ENCODE measurements at places on chromosomes 3 and 15.

DNA sequence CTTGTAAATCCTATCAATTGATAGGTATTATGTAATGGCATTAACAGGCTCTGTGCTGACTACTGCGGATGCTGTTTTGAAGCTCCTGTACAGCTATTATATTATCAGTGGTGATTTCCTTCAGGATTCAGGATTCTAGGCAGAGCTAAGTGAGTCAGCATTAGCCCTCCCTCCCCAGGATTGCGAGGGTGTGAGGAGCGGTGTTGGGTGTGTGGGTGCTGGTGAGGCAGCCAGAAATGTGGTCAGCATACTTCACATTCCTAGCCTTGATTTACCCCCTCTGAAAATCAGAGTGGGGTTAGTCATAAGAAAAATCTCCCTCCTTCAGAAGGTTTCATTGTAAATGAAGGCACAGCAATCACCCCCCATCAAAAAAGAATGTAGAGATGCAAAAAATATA lies 72.5 kb downstream of the SNTN start:
- peak; percentile 86 for DNase-seq

GRCh38 chr3:14282001-14282705 lies 103.5 kb downstream of the LSM3 start:
- DNase-seq = no peak

DNA sequence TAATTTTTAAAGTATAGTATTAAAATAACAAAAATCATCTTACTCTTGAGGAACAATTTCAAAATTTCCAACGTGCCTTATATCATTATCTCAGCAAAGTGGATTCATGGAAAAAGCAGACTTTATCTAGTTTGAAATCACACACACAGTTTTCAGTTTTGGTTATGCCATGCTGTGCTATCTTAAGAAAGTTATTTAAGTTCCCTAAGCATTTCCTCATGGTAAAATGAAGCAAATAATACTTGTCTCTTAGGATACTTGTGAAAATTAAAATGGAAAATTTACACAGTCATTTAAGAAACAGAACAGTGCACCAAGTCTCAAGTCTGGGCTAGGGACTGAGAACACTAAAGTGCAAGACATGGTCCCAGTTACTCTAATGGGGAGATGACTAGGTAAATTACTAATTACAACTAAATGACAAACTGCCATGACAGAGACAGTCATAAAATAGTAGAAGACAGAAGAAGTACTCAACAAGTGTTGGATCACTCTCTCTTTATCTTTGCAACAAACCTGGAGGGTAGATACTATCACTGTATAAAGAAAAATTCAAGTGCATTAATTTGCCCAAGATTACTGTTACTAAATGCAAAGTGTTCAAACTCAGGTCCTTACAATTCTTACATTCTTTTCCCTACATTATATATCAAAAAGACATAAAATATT lies 44.8 kb downstream of the DMXL2 start:
- DNase-seq = no peak

DNA sequence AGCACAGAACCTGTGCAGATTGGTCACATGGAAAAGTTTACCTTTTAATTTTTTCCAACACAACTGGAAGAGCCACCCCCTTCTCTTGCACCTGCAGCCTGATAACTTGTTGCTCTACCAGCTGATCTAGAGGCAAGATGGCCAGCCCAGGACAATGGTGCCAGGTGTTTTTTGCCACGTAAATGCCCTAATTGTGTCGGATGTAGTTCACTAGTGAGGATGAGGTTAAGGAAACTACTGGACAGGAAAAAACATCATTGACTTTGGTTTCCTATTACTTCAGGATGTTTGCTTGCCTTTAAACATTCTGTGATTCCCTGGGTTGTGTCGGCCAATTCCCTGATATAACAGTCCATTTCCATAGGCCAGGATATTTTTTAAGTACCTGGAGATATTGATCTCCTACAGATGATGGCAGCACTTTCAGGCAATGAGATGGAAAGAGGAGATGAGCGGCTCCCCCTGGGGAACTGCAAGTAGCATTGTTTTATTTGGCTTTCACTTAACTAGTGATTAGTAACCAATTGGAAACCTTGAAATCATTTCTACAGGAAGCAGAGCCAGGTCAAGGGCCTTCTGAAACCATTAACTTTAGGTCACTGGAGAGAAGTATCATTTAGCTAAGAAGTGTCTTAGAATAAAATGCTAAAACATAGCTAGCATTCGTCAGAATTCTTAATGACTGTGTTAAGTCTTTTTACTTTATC lies 72.5 kb downstream of the OSBPL10 start:
- peak; percentile 20 for DNase-seq

DNA sequence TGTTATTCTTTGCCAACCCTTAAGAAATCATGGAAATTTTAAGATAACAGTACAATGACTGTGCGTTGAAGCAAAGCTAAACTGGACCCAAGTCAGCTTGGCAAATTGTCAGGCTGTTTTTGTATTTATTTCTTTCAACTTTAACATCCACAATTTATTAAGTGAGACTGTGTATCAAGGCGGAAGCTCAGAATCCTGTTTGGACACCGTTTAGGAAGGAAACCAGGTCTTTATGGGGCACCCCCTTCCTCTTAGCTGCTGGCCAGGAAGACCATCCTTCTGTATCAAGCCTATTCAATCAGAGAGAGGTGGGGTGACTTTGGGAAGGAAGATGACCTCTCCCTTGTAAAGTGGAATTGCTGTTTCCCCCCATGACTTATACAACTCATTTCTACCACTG lies 166.0 kb downstream of the MCTP2 start:
- DNase-seq = no peak

- peak; percentile 88 for DNase-seq
These were observed 31.8 kb downstream of the IQGAP1 start for GRCh38 chr15:90419738-90420406.

DNA sequence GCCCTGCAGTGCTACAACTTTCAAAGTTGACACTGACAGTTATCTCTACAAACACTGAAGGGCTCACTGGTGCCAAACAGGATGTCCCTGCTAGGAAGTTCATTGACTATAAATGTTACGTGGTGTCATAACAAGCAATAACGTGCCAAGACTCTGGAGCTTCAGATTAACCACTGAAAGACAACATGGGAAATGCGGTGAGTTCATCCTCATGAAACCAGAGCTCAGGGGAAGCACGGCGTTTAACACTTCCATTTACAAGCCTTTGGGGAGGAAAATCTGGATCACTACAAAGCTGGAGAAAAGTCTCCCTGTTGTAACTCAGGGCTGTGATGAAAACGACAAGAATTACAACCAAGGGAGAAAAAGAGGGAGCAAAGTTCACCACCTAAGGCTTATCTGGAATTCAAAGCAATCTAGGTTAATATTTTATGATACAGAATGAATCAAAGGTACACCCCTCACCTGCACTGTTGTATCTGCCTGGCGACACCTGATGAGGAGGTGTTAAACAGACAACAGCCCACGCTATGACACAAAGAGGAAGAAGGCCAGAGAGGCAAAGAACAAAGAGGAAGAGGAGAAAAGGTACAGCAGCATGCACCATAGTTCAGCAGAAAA lies 27.0 kb downstream of the SHQ1 start:
- peak; percentile 48 for DNase-seq

GRCh38 chr15:92930776-92931175 lies 30.7 kb downstream of the CHD2 start:
- DNase-seq = peak; percentile 86

GRCh38 chr3:107962946-107963345 lies 127.9 kb downstream of the CD47 start:
- peak; percentile 62 for DNase-seq

GRCh38 chr15:89672221-89673164 lies 6.7 kb downstream of the PLIN1 start:
- DNase-seq = peak; percentile 40

DNA sequence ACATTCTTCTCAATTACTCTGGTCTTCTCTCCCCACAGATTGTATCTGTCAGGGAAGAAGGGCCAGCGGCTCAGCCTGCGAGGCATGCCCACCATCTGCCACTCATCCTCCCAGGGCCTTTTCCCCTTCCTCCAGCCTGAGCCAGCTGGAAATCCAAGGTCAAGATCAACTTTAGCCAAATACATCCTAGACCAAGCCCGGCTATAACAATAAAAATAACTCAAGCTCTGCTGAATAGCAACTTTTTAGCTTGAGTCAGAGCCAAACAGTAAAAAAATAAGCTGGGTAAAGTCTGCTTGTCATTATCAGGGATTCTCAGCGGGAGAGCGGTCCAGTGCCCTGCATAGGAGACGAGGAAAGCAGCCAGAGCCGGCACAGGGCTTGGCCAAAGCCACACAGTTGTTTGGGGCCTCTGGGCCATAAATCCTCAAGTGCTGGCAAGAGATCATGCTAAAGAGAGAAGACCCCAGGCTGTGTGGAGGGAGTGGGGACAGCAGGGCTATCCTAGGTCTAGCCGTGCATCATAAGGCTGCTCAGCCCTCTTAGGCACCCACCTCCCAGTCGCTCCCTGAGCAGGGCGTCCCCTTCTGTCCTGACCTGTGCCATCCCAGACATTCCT lies 76.2 kb upstream of the HERC1 start:
- DNase-seq = peak; percentile 76

GRCh38 chr15:94930960-94931359 lies 699.6 kb downstream of the MCTP2 start:
- DNase-seq = no peak

- DNase-seq = no peak
These were observed 38.6 kb downstream of the TRIM71 start for GRCh38 chr3:32856355-32856889.

DNA sequence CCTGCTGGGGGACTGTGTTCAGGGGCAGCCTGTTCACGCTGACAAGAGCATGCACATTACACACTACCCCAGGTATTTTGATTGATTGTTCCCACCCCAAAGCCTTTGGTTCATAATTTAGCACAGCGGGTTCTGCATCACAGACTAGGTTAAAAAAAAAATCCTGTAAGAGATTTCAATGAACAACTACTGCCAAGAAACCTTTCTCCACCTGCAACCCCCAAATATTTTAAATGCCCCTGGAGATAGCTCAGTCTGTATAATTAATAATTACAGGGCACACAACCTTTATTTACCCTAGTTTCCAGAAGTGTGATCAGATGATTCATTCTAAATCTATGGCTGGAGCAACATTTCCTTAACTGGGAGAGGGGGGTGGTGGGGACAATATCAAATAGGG lies 87.6 kb downstream of the NR2F2 start:
- DNase-seq = no peak

DNA sequence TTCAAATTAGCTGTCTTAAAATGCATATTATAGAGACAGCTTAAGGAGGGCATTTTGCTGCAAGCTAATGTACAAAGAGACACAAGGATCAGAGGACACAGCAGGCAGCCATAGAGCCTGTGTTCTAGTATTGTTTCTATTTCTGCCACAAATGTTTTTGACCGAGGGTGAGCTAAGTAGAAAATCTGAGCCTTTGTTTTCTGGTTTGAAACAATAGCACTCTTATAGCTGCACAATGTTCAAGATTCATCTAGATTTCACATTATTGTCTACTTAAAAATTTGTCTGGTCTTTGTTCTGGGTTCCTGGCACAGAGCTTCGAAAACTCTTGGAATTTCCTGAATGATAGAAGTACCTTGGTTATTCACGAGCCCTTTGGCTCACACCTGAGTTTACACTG lies 40.0 kb upstream of the TUSC7 start:
- DNase-seq = no peak

DNA sequence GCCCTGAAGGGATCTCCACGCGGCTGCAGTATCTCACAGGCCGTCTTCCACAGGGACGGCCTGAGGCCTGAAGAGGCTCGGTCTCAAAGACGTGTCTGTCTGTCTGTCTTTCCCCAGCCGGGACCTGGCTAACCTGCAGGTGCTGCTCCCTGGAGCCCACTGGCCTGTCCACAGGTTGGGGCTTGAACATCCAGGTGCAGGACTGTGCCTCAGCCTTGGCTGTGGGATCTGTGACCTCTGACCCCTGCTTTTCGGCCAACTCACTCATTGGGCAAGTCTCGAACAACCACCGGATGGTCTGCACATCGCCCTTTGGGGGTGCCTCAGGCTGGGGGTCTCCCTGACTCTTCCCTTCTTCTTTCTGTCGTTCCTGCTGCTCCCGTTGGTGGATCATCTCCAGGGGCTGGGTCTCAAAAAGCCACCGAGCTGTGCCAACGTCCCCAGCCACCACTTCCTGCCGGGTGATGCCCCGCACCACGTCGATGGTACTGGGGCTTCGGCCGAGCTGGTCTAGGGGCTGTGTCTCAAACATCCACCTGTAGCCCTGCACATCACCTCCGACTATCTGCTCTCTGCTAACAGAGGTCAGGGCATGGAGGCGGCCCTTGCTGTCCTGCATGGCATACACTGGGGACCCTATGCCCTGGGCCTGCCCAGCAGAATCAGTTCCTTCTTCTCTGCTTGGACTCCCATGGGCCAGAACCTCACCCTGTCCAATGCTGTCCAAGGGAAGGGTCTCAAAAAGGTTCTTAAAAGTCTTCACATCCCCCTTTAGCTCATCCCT lies 4.8 kb downstream of the XIRP1 start:
- DNase-seq = no peak

- DNase-seq = peak; percentile 91
These were observed 6.1 kb upstream of the DUSP7 start for GRCh38 chr3:52062505-52062904.

DNA sequence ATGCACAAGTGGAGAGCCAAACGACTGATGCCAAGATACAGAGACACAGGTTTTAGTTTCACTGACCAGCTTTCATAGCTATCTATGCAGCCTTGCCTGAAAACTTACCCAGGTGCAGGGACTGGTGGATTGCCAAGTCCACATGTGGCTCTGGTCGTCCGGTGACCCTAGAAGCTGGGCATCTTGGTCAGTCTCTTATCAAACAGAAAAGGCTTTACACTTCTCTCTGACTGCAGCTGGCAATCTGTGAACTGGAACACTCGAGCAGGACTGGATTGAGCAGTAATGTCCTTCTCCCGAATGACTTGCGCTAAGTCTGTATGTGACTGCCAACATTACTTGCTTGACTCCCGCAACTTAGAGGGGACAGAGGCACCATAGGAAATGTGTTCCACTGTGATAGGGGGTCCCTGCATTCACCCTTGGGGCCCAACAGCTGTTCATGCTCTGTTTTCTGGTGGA lies 63.0 kb upstream of the SIAH2 start:
- DNase-seq = no peak

- peak; percentile 24 for DNase-seq
These were observed 62.2 kb upstream of the CTSH start for GRCh38 chr15:79007066-79007465.

- peak; percentile 97 for DNase-seq
These were observed 43.8 kb upstream of the FBXL22 start for GRCh38 chr15:63553388-63553791.

- DNase-seq = no peak
These were observed 6.4 kb upstream of the CCDC33 start for GRCh38 chr15:74229686-74230085.

DNA sequence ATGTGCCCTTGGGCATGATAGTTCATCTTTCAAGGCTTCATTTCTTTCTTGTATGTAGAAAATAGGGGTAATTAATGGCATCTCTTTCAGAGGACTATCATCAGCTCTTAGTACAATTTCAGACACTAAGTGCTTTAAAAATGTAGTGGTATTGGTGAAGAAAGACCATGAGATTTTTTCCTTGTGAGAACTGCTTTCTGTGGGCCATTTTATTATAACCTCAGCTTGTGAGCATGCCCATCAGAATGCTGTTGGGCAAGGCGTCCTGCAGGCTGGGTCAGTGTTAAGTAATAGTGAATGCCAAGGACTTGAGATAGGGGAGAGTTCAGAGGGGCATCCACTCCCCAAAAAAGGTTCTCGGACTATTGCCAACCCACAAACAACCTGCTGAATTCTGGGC lies 187.9 kb downstream of the GHSR start:
- peak; percentile 60 for DNase-seq

- no peak for DNase-seq
These were observed 153.8 kb downstream of the MTHFS start for GRCh38 chr15:79743032-79743431.
